ENCODE measurements at places on chromosomes 11 and 22.

GRCh38 chr22:35155403-35156025, 89.6 kb downstream of the ISX start:
- no peak for DNase-seq

- DNase-seq = no peak
These were observed 313.4 kb downstream of the DLG2 start for GRCh38 chr11:85313741-85314140.

GRCh38 chr11:477052-477715, 27.1 kb downstream of the PTDSS2 start:
- DNase-seq = no peak

- DNase-seq = no peak
These were observed 127.5 kb upstream of the SERPIND1 start for GRCh38 chr22:20646415-20646814.

GRCh38 chr11:120079750-120080610, 57.9 kb downstream of the TRIM29 start:
- DNase-seq = no peak

GRCh38 chr22:40113696-40114095, 64.0 kb upstream of the TNRC6B start:
- DNase-seq = no peak

DNA sequence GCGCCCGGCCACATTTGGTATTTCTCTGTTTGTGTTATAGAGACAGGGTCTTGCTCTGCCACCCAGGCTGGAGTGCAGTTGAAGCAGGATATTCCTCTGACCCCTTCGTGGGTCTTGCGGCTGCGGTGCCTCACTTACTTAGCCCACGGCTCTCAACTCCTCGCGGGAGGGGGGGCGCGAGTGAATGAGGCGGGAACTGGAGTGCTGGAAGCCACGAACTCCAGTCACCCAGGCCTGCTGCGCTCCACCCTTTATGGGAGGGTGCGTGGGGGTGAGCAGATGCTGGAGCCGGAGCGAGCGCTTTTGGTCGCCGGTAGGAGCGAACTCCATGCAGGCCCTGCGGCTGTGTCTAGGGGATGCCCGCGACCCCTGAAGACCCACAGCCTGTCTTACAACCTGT, 1.8 kb downstream of the C11orf54 start:
- no peak for DNase-seq

GRCh38 chr11:27084518-27084917, 43.9 kb downstream of the BBOX1 start:
- no peak for DNase-seq

DNA sequence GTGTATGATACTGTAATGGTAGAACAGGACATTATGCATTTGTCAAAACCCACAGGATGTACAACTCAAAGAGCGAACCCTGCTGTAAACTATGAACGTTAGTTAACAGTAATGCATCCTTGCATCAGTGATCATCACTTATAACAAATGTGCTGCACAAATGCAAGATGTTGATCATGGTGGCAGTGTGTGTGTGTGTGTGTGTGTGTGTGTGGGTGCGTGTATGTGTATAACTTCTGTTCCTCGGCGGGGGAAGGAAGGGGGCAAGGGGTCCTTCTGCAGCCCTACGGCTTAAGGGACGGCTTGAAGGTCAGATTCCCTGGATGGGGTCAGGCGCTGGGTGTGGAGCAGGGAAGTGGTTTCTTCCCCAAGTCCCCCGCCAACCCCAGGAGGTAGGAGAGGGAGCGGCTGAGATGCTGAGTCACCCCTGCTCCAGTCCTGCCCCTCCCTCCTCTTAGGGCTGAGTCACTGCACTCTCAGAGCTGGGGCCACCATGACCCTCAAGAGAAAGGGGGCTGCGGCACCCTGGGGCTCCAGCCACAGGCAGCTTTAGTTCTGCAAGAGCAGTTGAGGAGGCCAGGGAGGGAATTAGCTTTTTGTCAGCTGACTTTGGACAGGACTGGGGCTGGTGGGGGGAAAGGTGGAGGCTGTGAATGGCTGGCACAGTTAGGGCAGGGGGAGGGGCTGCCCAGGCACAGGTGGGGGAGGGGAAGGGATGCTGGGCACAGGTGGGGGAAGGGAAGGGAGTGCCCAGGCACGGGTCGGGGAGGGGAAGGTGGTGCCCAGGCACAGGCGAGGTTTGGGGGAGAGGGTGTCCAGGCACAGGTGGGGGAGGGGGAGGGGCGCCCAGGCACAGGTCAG, 8.8 kb upstream of the CTSD start:
- peak; percentile 48 for DNase-seq
